ENCODE measurements at places on chromosomes 7 and 10.

DNA sequence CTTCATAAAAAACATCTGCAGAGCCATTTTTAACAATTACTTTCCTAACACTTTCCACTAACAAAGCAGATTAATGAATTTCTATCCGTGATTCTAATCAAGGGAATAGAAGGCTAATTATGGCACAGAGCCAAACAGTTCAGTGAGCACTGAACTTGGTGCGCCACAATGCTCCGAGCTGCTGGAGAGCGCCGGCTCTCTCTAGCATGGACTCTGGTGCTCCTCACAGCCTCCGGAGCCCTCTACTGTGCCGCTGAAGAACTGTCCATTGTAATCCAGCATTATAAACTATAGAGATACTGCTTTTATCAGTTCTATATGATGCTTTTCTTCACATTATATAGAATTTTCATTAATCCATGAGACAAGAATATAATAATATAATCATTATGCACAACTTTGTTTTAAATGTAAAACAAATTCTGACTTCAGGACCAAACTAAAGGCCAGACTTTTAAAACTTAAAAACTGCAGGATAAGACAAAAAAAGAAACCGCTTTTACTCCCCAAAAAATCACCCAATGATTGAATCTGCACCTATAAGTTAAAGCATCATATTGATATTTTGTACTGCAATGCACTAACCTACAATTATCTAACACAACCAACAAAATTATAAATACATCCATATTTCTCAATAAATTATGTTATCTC, 123.6 kb downstream of the RNF32 start:
- DNase-seq: no peak

GRCh38 chr10:77461636-77462296, 175.8 kb downstream of the KCNMA1 start:
- no peak for DNase-seq

- DNase-seq: no peak
Measured at GRCh38 chr10:17989908-17990767, 38.4 kb downstream of the SLC39A12 start.

DNA sequence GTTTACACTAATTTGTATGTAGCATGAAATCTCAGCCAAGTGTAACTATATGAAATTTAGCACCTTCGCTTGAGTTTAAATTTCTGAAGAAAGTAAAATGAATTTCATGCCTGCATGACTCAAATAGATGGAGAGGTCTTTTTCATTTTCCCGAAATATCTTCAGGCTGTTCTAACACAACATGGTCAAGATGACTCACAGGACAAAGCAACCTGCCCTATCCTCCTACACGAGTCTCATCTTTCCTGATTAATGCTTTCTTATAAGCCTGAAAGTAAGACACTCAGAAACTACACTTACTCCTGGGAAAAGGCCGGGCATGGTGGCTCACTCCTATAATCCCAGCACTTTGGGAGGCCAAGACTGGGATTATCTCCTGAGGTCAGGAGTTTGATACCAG, 41.2 kb downstream of the CH25H start:
- no peak for DNase-seq

GRCh38 chr10:59622320-59623132, 87.1 kb downstream of the SLC16A9 start:
- no peak for DNase-seq

DNA sequence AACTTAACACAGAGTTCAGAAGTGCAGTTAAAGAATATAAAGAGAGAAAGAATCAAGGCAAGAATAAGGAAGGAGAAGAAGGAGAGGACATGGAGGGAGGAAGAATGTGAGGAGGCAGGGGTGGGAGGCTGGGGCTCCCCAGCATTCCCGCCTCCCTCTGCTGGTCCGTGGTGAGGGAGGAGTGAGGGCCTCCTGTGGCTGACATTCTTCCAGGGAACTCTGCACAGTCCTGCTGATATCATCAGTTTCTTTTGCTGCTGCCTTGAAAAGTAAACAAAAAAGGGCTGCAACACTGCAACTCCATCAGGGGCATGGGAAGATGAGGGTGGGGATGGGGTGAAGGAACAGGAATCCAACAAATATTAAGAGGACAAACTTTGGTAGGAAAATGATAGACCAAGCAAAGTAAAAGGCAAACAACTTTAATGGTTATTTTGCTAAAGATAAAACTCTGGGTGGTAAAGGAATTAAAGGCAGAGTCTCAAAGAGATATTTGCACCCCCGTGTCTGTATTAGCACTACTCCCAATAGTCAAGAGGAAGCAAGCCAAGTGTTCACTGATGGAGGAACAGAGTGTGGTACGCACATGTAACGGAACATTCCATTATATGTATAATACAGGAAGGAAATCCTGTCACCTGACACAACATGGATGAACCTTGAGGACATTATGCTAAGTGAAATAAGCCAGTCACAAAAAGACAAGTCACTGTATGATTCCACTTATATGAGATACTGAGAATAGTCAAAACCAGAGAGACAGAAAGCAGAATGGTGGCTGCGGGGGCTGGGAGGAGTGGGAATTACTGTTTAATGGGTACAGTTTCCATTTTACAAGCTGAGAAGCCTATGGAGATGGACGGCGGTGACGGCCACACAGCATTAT, 8.0 kb upstream of the SPOCK2 start:
- DNase-seq: no peak

- no peak for DNase-seq
Measured at GRCh38 chr7:88566162-88566729, 193.3 kb upstream of the ZNF804B start.

GRCh38 chr7:94338921-94339371, 55.7 kb upstream of the COL1A2 start:
- no peak for DNase-seq

GRCh38 chr7:30176463-30177109, 41.8 kb downstream of the MTURN start:
- DNase-seq: no peak

- DNase-seq: no peak
Measured at GRCh38 chr7:79182283-79182682, 271.2 kb downstream of the MAGI2 start.

DNA sequence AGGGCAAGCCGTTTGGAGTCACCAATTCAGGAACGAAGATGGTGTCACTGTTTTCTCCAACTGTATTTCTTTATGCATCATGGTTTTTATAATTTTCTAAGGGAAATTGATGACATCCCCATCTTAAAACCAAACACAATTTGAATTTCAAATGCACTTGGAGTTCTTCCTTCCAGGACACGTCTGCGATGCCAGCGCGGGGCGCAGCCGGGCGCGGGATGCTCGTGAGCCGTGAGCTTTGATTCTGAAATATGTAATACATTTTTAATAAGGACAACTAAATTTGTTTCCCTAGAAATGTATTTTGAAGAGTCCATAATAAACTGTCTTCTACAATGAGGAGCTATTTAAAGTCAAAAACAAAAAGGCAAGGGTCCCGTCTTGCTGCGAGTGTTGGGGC, 492.1 kb downstream of the DNAJB6 start:
- DNase-seq: no peak

- no peak for DNase-seq
Measured at GRCh38 chr7:64300641-64301405, 12.9 kb upstream of the ZNF736 start.

- no peak for DNase-seq
Measured at GRCh38 chr7:5553298-5553877, 129.8 kb upstream of the TNRC18 start.

DNA sequence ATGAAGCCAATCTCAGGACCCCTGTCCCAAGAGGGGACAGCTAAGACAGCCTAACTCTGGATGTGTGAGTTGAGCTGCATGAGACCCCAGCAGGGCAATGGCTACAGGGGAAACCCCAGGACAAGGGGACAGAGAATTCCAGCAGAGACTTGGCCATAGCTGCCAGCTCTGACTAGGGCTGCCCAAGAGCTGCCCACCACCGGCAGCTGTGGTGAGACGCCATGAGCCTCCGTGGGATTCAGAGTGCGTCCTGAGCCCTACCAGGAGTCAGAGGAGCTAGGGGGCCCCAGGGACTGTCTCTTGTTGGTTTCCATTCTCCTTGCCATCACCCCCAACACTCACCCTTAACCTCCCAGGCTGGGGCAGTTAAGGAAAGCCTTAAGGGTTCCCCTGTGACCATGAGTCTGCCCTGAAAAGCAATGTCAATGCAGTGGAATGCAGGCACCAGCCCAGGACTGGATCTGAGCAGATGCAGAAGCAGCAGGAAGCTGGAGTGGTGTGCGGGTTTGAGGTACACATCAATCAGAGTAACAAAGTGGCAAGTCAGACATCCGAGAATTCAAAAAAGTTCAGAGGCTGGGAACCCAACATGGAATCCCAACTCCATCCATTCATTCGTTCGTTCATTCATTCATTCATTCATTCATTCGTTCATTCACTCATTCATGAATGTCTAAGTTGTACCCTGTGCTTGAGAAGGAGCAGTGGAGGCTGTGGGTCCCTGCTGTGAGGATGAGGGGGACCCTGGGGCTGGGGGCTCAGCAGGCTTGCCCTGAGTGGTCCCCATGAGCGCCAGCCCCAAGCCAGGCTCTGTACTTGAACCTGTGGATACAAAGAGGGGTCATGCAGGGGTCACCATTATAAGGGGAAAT, 52.9 kb downstream of the C10orf120 start:
- no peak for DNase-seq

- DNase-seq: no peak
Measured at GRCh38 chr7:126924477-126924876, 328.3 kb downstream of the GRM8 start.

DNA sequence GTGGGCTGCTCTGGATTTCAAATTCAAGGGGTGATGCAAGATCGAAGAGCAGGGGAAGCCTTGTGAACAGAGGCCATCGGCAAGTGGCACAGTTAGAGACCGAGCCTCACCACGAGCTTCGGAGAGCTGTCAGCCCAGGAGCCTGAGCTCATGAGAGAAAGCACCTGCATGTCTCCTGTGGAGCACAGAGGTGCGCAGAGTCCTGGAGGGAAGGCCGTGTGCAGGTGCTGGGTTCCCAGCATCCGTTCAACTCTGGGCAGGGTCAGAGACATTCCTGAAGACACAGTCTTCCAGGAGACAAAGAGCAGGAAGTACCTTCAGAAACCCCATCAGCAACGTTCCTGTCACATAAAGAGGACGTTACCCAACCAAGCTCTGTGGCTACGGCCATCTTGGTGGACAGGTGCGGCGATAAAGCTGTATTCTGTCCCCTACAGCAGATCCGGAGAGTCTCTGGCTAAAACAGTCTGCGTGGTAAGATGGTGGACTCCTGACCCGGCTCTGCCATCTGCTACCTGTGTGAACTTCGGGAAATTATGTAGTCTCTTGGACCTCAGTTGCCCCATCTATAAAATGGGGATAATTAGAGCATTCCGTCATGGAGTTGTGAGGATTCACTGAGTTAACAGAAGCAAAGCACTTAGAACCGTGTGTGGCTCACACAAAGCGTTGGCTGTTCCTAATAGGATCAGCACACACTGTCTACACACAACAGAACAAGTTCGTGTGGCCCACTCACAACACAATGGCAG, 40.6 kb downstream of the NOD1 start:
- no peak for DNase-seq

DNA sequence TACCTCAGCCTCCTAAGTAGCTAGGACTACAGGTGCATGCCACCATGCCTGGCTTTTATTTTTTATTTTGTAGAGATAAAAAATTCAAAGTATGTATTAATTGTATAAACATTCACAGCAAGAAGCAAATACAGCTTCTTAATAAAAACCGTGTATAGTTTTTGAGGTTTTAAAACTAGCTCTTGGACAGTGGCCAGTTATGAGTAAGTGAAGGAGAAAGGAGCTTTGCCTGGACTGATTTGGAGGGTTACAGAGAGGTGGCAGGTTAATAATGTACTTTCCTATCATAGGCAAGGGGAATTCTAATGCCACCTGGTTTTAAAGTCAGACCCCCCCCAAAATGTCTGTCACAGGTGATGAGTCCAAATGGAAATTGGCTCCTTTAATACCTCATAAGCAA, 43.4 kb downstream of the ZNRF2 start:
- no peak for DNase-seq

DNA sequence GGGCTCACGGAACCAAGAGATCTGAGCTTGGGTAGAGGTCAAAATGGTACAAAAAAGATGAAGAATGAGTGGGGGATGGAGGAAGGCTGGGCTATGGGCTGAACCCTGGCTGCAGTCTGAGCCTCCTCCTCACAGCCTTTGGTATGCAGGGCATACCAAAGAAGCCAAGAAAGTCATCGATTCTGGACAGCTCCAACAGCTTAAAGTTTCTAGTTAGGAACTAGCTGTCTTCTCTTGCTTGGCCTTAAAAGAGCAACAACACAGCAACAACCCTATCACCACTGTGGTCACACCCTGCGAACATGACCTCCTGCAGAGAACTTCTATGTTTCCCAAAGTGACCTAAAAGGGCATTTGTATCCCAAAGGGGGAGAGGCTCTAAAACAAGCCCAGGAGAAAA, 126.1 kb upstream of the EFCAB10 start:
- DNase-seq: no peak

GRCh38 chr7:114088470-114088940, 169.7 kb upstream of the PPP1R3A start:
- DNase-seq: no peak

- DNase-seq: no peak
Measured at GRCh38 chr7:92992483-92992882, 125.3 kb downstream of the SAMD9 start.

DNA sequence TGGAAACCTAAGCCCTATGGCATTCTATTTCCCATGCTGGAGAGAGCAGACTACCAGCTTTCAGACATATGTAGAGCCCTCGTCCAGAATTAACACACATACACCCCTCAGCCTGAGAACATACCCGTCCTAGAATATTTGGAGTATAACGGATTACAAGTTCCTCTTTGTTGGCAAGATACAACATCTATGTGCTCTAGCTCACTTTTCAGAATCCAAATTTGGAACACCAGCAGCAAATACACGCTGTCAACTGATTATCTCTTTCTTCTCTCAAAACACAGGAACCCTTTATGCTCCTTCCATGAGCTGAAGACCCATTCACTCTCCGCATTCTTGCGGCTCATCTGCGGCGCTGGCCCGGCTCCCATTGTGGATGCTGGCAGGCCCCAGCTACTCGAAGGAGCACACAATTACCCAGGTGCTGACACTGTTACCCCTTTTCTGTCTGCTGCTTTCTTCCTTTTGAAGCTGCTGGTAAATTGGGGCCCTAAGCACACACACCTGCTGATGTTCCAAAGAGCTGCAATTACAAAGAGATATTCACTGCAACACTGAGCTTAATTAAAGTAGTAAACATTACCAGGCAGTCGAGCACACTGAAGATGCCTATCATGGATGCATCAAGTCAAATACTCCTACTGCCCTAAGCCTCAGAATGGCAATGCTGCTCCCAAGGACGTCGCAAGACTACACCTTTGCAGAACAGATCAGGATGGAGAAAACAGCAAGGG, 70.0 kb downstream of the VOPP1 start:
- no peak for DNase-seq

- DNase-seq: no peak
Measured at GRCh38 chr7:143050931-143051330, 1.2 kb upstream of the OR6V1 start.

GRCh38 chr7:6482307-6482706, 34.6 kb upstream of the DAGLB start:
- no peak for DNase-seq
